ENCODE measurements at places on chromosomes 6 and 20.

GRCh38 chr6:108068618-108069017 is 5.9 kb downstream of the OSTM1 start:
- no peak for DNase-seq

- DNase-seq = no peak
Observed at GRCh38 chr20:20317195-20317594, 50.7 kb upstream of the INSM1 start.

DNA sequence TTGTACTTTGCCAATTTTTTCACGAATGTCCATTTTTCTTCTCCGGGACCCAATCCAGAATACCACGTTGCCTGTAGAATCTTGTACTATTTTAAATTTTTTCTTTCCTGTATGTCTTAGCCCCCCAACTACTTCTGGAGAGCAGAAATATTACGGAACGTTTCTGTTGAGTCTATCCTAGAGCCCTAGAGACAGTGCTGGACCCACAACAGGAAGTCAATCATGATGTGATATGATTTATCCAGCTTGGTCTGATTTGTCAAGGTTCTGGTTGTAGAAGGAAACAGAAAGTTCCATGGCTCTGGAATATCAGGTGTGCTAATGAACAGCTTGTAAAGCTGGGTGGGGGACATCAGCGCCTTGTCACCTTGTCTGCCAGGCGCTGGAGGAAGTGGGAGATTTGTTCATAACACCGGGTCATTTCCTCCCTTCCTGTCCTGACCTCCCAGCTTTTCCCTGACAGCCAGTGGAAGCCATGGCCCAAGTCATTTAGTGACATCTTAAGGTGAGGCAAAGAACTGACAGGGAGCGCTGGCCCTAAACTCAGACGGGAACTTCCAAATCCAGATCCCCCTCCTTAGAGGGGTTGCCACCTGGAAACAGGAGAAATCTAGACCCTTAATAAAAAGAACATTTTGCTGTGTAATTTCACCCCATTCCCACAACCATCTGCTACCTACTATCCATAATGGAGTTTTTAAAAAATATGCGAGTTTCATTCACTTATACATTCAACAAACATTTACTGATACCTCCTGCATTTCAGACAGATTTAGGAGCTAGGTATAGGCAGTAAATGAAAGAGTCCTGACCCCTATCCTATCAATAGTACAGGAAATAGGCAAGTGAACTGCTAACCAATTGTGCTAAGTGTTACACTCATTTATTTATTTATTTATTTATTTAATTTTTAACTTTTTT is 130.5 kb downstream of the ZFP64 start:
- no peak for DNase-seq

GRCh38 chr6:31299947-31300346 is 28.1 kb upstream of the HLA-C start:
- no peak for DNase-seq

DNA sequence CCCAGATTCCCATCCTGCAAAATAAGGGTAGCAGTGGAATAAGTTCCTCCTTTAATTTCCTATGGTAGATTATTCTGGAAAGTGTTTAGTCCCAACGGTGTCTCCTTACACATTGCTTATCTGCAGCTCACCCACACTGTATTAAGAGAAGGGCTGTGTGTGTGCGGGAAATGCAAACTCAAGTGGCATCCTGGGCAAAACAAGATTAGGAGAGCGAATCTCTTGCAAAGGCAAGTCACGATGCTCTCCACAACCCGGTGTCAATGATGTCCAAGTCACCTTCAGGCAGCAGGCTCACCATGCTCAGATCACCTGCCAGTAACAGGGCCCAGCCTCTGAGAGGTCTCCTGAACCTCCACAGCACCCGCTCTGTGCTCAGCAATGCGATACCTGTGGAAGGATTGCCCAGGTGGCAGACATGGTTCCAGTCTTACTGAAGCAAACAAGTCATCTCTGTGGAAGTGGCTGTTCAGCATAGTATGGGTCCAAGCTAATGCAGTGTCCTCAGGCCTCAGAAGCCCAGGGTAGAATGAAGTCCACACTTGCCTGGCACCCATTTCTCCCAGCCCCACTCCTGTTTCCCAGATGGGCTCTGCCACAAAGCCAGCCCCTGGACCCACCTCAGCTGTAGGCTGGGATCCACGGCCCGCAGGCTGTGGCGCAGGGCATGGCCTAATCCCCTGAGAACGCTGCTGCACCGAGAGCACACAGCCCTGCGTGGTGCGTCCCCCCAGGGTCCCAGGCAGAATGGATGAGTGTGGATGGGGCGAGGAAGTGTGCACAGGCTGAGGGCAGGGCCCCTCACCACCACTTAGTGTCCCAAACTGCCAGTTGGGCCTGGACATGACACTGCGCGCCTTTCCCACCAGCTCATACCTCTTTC is 101.2 kb downstream of the PXDC1 start:
- DNase-seq = no peak

DNA sequence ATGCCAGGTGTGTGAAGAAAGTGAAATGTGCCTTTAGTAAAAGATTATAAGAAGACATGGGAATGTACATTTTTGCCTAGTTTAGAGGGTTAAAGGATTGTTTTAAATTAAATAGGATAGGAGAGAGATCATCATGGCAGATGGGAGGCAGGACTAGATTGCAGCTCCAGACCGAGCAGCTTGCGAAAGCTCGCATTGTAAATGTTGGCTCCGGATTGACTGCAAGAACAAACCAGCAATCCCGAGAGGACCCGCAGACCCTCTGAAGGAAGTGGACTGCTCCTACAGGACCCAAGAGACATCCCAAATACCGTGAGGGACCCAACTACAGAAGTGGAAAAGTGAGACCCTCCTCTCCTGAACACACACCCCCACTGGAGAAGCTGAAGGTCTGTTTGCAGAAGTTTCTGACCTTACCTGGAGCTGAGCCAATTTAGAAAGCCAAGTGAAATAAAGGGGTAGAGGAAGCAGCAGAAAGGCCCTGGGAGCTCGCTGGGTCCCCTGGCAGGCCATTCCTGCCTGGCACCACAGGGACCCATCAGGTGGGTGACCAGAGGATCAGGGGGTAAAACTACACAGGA is 30.0 kb upstream of the TPD52L1 start:
- no peak for DNase-seq
